ENCODE measurements at places on chromosomes 4 and X.

DNA sequence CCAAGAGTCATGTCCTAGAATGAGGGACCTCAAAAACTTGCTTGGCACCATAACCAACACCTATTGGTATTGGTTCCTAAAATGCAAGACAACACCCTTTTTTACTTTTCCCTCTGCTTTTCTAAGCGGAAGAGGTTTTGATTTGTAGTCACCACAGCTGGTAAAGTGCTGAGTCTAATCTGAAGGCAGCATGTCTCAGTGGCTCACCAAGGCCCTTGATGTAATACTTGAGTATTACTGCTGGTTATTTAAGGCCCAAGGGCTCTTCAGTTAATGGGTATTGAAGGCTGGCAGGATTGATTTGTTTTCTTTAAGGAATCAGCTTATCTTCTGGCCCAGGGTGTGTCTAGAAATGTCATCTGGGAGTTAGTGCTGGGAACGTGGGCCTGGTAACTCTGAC, 735.1 kb downstream of the GLUD2 start:
- DNase-seq = no peak

- DNase-seq = no peak
These were observed 87.0 kb downstream of the EFNB1 start for GRCh38 chrX:68915778-68916177.

DNA sequence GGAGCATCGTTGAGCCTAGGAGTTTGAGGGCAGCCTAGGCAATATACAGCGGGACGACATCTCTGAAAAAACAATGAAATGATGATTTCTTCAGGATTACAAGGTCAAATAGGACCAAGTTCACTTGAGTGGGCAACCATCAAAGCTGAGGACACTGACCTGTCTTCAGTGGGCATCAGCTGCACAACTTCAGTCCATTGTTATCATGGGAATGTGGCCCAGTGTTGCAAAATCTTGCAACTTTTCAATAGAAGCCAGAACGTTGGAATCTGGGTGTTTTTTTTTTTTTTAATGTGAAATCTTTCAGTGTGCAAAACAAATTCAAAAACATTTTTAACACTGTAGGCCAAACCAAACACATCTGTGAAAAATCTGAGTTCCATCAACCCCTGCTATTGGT, 155.4 kb upstream of the PLAC1 start:
- no peak for DNase-seq

DNA sequence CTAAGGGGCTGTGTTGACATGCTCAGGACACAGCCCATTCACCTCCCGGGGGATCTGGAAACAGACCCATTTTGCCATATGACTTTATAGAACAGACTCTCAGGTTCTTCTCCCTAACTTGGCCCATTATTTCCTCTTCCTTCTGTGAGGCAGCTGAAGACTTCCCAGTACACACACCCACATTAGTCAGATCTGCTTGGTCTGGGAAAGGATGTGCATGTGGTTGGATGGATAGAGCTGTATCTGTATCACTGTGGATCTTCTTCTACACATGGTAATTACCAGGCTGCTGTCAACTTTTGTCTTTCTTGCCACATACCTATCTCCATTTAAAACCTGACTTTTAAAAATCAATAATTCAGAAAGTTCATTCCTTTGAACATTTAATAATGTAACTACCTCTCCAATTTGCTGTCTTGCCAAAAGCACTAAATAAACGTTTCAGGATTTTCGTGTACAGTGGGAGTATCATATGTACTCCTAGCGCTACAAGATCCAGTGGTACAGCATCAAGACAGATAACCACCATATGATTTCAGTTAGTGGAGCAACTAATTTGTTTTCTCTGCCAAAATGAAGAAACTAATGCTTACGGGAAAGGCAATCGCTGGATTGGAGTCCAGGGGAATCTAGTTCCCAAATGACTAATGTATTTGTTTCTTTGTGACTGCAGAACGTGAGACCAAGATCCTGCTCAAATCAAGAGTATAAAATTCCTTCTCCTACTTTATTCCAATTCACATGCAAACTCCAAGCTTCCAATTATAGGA, 134.1 kb upstream of the MAP3K15 start:
- no peak for DNase-seq

GRCh38 chr4:101910786-101911373, 120.3 kb downstream of the BANK1 start:
- no peak for DNase-seq

DNA sequence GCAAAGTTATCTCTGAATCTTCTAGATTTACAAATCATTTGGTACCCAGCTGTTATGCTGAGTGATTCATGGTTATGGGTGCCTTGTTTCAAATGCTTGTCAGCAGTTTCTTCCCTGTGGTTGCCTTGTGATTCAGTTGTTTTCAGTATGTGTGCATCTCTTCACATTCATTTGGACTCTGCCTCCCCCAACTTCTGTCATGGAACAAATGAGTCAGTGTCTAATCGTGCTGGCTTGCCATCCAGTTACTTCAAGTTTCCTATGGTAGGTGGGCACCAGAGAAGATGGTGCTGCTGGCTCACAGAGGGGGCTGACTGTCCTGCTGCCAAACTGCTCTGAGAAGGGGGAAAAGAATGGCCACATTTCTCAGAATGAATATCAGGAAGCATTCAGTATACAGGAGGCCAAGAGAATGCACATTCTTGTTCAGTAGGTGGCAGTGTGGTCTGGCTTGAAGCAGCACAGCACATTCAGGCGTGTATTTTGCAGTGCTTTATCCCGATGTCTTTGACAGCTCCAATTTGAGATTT, 260.9 kb downstream of the GLUD2 start:
- DNase-seq = no peak

- DNase-seq = no peak
These were observed 418.6 kb downstream of the INPP4B start for GRCh38 chr4:142427456-142427855.

GRCh38 chr4:106614441-106614840, 245.9 kb upstream of the GIMD1 start:
- no peak for DNase-seq

DNA sequence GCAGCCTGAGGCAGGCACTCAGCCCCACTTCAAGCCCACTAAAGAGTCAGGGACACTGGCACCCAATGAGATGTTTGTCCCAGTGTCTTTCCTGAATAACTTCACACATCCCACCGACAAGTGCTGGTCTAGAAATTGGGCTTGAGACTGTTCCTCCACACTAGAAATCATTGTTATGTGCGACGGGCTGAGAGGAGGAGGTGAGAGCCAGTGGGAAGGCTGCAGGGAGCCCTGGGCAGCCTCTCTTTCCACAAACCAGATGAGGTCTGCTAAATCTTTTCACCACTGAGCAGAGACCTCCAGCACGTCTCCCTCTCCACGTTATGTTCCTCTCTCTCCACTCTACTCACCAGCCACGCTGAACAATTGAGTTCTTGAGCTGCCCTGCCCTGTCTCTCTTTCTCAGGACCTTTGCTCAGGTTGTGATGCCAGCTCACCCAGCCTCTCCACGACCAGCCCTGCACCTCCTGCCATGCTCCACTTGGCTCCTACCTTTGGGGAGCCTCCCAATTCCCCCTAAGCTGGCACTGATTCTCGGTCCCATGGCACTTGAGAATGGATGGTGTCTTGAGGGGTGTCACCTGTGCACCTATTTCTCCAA, 8.4 kb downstream of the SCD5 start:
- no peak for DNase-seq

Measured in stimulated activated effector memory CD8-positive, alpha-beta T cell treated with anti-CD3 and anti-CD28 coated beads, Interleukin-12 subunit alpha, Interleukin-12 subunit beta, amount 100 ng/mL, for 72 hours (primary cell).